ENCODE measurements at places on chromosomes 1 and 21.

GRCh38 chr1:47507881-47508701 is 70.2 kb downstream of the FOXD2 start:
- DNase-seq = peak; percentile 46

DNA sequence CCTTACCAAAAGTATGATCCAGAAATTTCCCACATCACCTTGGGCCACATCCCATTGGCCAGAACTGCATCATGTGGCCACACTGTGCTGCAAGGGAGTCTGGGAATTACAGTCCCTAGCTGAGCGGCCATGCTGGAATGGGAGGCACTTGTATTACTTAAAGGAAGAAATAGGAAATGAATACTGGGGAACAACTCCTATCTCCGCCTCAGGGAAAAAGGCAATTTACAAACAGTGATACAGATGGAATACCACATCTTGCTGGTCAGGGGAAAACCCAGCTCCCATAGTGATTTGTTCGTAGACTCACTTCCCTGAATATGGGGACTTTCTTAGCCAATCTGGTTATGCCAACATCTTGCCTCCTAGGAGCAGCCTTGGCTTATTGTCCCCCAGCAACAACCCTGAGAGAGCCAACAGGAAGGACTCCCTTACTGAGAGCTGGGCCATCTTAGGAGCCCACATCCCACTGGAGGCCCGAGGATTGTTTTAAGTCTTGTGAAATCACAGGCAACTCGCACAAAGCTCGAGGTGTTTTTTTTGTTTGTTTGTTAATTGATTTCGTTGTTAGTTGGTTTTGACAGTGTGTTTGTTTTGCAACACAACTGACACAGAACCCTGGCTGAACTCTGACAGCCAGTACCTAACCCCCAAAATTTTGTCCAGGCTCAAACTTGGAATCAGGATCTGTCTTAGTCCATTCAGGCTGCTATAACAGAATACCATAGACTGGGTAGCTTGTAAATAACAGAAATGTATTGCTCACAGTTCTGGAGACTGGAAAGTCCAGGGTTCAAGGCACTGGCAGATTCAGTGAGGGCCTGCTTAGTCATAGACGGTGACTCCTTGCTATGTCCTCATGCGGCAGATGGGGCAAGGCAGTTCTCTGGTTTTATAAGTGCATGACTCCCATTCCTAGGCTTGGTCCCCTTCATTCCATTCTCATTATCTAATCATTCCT is 14.9 kb downstream of the CDA start:
- peak; percentile 84 for DNase-seq

GRCh38 chr1:15687446-15687845 is 3.3 kb downstream of the PLEKHM2 start:
- DNase-seq = no peak

- no peak for DNase-seq
These were observed 14.1 kb downstream of the KIF26B start for GRCh38 chr1:245168906-245169305.

DNA sequence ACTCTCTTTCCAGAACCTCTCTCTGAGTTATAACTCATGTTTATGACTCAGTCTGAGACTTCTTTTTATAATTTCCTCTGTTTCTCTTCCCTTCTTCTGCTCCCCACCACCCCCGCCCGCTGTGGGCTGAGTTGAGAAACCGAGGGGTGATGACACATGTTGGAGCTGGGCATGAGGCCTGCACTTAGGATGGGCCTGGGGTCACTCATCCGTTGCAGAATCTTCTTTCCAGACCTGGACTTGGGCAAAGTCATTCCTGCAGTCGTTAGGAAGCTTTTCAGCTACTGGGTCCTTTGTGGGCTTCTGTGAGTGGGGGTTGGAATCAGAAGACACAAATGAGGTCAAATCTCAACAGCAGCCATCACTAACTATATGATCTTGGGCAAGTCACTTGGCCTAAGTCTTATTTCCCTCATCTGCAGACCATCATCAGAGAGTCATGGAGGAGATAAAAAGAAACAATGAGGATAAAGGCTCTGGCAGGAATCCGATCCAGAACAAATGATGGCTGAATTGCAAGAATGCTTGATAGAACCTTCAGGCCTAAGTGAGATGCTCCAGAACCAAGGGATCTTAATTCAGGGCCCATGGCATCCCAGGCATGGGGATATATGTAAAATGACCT is 53.4 kb downstream of the RPS6KA1 start:
- peak; percentile 96 for DNase-seq

DNA sequence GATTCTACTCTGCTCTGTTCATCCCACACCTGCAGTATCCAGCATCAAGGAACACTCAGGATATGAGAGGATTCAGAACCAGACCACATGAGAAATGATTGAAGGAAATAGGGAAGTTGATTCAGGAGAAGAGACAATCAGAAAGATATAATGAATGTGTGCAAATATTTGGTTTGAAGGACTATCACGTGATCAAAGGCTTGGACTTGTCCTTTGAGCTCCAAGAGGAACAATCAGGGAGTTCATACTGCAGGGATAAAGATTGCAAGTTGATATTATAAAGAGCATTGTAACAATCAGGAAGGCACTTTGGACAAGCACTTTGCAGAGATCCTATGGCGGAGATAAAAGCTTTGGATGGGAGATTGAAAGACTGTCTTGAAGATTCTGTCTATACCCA is 13.9 kb upstream of the PIGM start:
- no peak for DNase-seq

- no peak for DNase-seq
These were observed 25.9 kb downstream of the RUNX3 start for GRCh38 chr1:24903955-24904730.

DNA sequence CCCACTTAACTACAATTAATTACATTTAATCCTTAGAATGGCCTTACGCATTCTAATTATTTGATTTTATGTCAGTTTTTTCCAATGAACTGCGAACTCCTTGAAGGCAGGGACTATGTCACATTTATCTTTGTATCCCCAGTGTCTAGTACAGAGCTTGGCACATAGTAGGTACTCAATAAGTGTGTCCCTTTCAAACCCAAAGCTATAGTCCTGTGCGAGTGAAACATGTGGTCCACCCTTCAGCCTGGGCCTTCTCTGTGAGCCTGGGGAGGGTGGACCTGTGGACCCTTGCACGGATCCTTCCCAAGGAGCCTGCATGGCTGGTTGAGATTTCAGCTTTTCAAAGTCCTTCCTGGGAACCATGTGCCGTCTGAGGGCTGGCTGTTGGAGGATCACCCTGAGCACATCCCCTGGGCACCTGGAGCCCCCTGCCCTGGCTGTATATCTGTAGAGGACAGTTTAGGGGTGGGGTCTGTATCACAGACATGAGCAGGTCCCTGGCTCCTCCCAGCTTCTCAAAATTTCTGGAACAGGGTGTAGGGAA is 103.1 kb downstream of the IER5 start:
- DNase-seq = no peak

DNA sequence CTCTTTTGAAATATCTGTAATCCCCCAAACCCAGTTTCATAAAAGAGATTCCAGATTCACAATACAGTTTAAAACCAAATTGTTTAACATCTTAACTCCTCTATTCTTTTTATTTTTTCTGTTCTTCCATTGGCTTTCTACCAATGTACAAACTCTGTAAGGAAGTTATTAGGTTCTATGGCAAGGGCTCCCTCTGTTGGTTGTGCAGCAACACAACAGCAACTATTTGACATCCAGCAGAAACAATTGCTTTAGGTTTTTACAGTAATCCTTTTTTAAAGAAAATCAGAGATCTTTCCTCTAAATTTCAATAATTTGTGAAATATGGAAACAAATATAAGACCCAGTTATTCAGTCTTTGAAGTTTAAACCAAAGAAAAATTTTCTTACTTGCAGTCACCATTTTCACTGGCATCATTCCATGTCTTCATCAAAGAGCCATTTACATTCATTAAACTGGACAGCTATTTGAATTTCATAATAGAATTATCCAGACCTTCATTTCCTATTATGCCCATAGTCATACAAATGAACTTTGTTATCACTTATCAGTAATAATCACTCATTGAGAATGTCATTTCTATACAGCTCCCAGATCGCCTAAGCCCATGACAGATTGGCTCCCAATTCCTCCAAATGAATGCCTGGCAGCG is 46.5 kb upstream of the RNF11 start:
- DNase-seq = peak; percentile 44

DNA sequence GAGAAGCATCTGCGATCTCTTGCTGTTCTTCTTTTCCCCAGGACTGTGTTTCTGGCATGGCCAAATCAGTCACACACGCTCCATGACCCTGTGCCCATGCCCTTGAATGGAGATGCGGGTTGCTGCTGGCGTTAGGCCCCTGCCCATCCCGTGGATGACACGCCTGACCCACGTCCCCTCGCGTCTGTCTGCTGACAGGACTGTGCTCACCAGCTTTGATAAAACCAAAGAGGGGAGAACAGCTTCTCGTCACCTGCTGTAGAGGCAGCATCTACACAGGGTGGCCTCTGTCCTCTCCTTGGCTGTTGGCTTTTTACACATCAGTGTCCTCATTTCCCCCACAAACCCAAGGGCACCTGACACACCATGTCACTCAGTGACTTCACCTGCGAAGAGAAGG is 6.9 kb downstream of the MT1HL1 start:
- DNase-seq = no peak

- DNase-seq = no peak
These were observed 1.2 kb downstream of the RUSC1 start for GRCh38 chr1:155321639-155322503.

GRCh38 chr1:1832820-1833219 is 54.5 kb upstream of the NADK start:
- no peak for DNase-seq

GRCh38 chr21:32370998-32371766 is 21.6 kb downstream of the URB1 start:
- peak; percentile 41 for DNase-seq

DNA sequence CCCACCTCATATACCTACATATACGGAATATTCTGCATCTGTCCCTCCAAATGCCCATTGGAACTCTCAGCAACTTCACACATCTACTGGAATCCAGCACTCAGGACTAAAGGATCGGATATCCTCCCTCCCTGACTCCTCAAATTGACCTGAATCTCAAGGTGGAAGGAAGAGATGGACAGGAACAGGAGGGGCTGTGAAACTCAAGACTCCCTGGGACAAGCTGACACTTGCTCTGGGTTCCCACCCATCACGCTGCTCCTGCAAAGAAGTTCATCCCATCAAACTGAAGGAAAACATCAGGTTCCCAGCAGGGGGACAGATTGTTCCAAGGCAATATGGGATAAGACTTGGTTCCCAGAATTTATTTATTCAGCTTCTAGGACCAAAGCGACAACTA is 30.3 kb upstream of the TIAM1 start:
- no peak for DNase-seq

DNA sequence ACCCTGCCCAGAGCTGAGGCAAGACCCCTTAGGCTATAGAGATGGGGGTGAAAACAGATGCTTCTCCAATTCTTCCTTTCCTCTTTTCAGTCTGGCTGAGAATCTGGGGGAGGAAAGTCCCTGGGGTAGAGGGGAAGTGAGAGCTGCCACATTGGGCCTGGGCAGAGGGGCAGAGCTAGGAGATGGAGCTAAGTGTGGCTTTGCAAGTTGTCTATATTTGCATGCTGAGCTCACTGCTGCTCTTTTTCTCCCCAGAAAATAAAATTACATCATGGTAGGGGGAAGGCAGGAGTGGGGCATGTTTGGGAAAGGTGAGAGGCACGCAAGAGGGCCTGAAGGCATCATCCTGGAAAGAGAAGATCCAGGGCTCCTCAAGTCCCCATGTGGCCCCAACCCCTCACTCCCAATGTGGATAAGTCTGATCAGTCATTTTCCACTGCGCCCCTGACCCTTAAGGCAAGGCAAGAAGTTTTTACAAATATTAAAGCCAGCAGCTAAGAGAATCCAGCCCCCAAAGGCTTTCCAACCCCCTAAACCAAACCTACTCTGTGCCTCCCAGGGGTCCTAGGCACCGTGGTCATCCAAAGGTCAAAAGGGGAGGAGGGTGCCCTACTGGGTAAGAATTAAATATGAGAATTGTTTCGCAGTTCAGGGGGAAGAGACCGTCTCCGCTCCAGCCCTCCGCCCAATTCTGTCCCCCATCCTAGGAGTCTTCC is 500 bp upstream of the PEA15 start:
- peak; percentile 89 for DNase-seq

GRCh38 chr1:208644401-208645160 is 400.4 kb upstream of the PLXNA2 start:
- no peak for DNase-seq

DNA sequence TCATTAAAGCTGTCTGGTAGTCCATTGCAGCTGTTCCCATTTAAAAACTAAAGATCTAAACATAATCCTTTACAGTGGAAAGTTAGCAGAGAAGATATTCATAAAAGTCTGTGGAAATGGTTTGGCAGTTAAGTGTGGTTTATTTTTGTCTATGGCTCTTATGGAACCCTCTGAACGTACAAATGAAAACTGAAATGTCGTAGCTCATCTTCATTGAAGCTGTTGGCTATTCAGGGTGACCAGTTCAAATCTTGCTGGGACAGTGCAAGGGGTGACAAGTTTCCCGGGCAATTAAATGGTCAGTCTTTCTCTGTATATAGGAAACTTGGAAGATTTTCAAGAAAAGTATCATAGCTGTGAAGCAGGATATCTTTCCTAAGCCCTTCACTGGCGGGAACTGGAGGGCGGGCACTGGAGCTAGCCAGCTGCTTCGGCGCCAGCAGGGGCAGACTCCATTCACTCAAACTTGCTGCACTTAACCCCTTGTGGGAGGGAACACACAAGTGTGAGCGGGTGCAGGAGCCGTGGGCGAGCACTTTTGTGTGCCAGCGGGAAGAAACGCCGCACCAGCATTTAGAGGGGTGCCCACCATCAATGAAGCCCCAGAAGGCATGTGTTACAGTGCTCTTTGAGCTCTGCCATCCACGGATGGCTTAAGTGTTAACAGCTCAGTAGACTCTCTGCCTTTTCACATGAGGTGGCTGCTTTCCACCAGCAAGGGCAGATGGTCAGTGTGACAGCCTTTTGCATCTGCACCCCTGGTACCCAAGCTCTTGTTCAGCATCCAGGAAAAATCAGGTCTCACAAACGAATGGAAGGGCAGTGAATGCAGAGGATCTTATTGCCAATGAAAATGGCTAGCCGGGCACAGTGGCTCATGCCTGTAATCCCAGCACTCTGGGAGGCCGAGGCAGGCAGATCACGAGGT is 232.1 kb upstream of the KAZN start:
- no peak for DNase-seq

GRCh38 chr1:11886986-11887665 is 28.4 kb upstream of the NPPB start:
- no peak for DNase-seq

DNA sequence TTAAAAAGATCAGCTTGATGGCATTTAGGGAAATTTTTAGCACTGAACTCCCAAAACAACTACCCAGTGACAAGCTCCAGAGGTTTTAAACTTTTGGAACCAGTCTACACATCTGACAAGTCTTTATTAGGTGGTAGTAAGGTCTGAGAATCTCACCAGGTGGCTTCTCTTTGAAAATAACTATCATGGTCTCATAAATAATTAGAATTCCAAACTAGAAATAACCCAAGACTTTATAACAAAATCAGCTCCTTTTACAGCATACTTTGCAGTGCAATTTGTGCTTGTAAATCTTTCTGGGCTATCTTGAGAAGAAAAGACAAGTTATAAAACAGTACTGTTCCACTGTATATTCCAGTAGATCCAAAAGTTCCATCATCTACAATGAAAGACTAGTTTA is 108.7 kb downstream of the LTN1 start:
- DNase-seq = no peak

- DNase-seq = no peak
These were observed 50.6 kb downstream of the RAB3GAP2 start for GRCh38 chr1:220221670-220222069.

All from inflammatory macrophage treated with lipopolysaccharide for 1 hour (primary cell).